Astrocyte (in vitro differentiated cells and primary cell): ENCODE measurements at places on chromosomes 3 and 15.

DNA sequence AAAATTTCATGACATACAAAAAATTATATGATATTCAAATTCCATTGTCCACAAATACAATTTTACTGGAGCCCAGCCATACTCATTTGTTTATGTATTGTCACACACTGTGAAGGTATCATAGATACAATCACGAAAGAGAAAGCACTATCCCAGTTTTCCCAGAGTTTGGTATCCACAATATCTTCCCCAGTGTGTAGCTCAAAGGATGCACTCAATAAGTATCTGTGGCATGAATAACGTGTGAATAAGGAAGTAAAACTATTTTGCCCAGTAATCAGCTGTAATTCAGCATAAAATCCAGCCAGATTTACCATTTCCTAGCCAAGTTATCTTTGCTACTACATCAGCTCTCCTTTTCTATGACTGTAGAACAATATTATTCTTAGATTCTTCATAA, 131.3 kb upstream of the KCNMB2 start:
- no peaks in the 10 kb centered on the region for H3K36me3 ChIP-seq
- no peak overlapping the region for H3K4me3 ChIP-seq
- H3K27ac ChIP-seq: no peak overlapping the region
- no peaks in the 10 kb centered on the region for H3K27me3 ChIP-seq
- H3K4me1 ChIP-seq: no peaks in the 10 kb centered on the region

- H3K27ac ChIP-seq: no peak overlapping the region
- no peaks in the 10 kb centered on the region for H3K27me3 ChIP-seq
- no peak for DNase-seq
Observed at GRCh38 chr3:114659109-114660061, 365.6 kb downstream of the TIGIT start.

DNA sequence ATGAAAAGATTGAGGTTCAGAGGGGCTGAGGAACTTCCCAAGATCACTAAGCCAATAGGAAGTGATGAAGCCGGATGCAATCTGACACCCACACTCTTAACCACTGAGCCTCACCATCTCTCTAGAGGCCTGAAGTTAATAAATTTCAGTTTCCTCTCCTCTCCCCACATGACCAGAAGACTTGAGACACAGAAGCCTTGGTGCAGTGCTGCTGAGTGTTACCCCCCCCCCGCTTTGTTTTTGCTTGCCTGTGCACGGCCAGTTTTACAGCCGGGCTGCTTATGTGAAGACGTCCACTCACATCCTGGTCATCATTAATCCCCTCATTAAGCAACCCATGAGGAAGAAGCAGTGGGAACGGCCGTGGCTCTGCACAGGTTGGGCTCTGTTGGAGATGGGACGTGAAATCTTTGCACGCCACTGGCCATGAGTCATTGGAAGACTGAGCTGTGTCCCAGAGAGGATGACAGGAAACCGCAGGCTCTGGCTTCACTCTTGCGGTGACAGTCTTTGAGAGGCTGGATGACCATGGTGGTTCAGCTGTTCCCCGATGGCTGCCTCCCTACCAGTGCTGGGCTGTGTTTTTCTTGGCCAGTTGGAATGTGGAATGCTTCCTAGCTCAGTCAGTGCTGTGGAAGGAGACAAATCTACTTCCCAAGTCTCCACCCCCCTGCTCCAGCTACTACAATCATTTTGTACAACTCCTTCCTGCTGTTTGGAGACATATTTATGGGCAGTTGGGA, 232.6 kb upstream of the LRTM1 start:
- peak overlapping the region; percentile 99 for H3K27ac ChIP-seq
- no peaks in the 10 kb centered on the region for H3K27me3 ChIP-seq
- H3K4me3 ChIP-seq: peak overlapping the region; percentile 14
- H3K4me1 ChIP-seq: peaks cover 56% of the 10 kb centered on the region
- H3K36me3 ChIP-seq: no peaks in the 10 kb centered on the region

- H3K27ac ChIP-seq: no peak overlapping the region
- H3K4me3 ChIP-seq: no peak overlapping the region
- peaks cover 2% of the 10 kb centered on the region for H3K4me1 ChIP-seq
- DNase-seq: no peak
- H3K27me3 ChIP-seq: peaks cover 10% of the 10 kb centered on the region
- H3K36me3 ChIP-seq: no peaks in the 10 kb centered on the region
Observed at GRCh38 chr15:92494806-92495336, 101.2 kb downstream of the ST8SIA2 start.

- no peak for DNase-seq
- no peak overlapping the region for H3K27ac ChIP-seq
- no peaks in the 10 kb centered on the region for H3K4me1 ChIP-seq
Observed at GRCh38 chr3:134836921-134837320, 41.9 kb downstream of the EPHB1 start.

DNA sequence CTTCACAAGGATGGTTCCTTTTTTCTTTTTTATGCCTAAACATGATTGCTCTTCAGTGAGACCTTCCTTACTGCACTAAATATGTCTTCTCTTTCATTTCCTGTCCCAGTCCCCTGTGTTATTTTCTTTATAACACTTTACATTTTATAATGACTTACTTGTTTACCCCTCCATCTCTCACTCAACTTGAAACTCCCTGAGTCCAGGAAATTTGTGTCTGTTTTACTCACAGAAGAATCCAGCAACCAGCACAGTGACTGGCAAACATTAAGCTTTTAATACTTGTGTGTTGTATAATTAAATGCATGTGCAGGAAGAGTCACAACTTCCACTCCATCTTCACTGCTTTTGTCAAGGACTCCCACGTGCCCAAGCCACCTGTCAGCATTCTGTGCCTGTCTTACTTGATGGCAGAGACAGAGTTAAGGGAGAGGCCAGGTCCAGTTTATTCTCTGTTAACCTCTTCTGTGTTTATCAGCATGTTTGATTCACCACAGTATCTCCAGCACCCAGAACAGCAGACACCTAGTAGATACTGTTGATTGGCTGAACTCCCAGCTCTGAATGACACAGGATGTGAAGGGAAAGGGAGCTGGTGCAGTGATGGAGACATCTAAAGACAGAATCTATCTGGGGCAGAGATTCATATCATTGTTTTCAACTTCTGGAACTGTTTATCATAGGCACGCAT, 42.8 kb downstream of the SSR3 start:
- no peak for DNase-seq
- no peaks in the 10 kb centered on the region for H3K27me3 ChIP-seq
- H3K36me3 ChIP-seq: no peaks in the 10 kb centered on the region

DNA sequence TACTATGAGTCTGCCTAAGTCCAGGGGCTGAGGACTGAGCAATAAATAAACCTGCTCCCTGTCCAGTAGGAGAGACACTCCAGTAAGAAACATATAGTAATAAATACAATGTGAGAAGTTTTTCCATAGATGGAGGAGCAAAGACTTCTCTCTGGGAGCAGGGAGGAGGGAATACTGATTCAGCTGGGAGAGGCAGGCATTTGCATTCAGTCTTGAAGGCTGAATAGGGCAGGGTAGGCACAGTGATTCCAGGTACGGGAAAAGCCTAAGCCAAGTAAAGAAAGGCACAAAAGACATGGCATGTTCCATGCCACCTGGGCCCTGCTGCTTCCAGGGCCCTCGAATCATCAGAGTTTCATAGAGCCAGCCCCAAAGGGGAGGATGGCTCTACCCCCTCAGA, 59.6 kb upstream of the GLCE start:
- no peak overlapping the region for H3K27ac ChIP-seq
- no peak overlapping the region for H3K4me3 ChIP-seq
- H3K27me3 ChIP-seq: peaks cover 34% of the 10 kb centered on the region
- no peaks in the 10 kb centered on the region for H3K36me3 ChIP-seq

DNA sequence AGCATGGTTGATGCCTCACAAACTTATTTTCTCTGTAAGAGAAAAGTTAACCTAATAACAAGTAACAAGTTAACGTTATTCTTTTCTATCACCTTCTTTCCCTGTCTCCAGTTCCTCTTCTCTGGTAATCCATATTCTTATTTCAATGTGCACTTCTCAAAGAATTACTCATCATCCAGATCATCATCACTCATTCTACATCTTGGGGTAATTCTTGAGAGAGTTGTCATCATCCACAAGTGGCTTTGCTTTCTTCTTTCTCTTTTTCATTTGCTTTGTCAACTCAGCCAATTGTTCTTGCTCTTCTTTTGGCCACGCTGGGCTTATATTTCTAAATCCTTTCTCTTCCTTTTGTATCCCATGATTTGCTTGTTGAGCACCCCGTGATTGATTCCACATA, 20.8 kb upstream of the RNF111 start:
- H3K4me3 ChIP-seq: no peak overlapping the region
- H3K27ac ChIP-seq: no peak overlapping the region
- no peaks in the 10 kb centered on the region for H3K27me3 ChIP-seq
- peaks cover 2% of the 10 kb centered on the region for H3K4me1 ChIP-seq

DNA sequence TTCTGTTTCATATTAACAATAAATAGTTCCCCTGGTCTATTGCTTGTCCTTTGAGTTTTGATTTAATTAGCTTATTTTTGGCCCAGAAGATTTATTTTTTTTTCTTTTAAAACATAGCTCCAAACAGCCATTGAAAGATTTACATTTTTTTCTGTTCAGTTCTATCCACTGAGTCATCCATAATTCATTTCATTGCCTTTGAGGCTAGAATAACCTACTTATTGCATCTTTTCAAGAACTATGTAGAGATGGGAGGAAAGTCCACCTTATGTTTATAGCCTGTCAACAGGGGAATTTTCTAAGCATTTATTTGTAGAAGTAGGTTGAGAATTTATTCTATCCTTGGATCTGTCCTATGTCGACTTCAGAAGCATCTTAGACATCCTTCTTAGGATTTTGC, 53.4 kb upstream of the CHD2 start:
- DNase-seq: peak; percentile 36
- H3K27ac ChIP-seq: no peak overlapping the region
- peaks cover 14% of the 10 kb centered on the region for H3K4me1 ChIP-seq
- no peak overlapping the region for H3K4me3 ChIP-seq
- H3K36me3 ChIP-seq: no peaks in the 10 kb centered on the region

DNA sequence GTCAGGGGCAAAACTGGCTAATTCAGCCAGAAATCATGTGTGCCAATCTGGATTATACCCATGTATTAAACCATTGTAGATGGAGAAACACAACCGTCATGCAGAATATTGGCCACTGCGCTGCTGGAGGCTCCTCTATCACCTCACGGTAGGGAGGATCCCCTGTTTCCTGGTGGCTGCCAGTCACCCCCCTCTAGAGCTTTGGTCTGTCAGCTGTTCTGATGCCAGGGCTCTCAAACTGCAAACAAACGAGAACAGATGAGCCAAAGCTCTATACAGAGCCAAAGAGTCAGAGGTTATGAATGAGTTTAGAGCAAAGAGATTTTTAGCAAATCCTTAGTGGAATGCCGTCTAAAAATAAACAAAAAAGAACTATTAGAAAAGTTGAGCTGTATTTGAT, 62.5 kb downstream of the IL20RB start:
- no peaks in the 10 kb centered on the region for H3K27me3 ChIP-seq
- no peak for DNase-seq
- H3K36me3 ChIP-seq: no peaks in the 10 kb centered on the region
- H3K4me3 ChIP-seq: no peak overlapping the region
- no peak overlapping the region for H3K27ac ChIP-seq

DNA sequence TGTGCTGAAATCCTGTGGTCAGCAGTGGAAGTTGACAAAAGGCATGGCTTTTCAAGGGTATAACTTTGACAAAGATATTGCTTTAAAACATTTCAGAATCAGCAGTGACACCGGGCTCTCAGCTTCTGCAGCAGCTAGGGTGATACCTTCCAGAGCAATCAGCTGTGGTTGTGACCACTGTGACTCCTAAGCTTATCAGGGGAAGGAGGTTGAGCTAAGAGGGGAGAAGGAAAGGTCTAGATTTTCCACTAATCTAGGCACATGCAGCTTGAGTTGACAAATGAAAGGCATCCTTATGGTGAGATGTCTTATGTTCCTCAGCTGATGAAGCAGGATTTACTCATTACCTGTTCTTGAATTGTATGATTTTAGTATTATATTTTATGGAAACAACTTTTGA, 16.3 kb upstream of the LRRFIP2 start:
- H3K4me1 ChIP-seq: no peaks in the 10 kb centered on the region
- H3K4me3 ChIP-seq: no peak overlapping the region
- DNase-seq: no peak
- H3K27me3 ChIP-seq: no peaks in the 10 kb centered on the region
- H3K36me3 ChIP-seq: no peaks in the 10 kb centered on the region
- H3K27ac ChIP-seq: no peak overlapping the region

DNA sequence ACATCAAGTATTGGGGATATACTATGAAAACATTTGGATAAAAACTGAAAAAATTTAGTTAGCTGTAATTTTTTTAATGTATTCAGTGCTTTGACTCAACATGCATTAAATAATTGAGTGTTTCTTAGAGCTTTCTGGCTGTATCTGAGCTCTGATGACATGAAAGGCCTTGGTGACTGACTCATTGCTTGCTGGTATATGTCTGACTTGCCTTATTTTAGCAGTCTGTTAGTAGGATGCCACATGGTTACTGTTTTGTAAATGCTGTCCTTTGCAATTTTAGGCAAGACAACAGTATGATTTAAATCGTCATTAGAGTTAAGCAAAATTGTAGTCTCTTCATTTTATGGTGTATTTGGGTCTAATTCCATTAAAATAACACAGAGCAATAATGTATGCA, 199.2 kb downstream of the GHSR start:
- peaks cover 11% of the 10 kb centered on the region for H3K4me1 ChIP-seq
- H3K27me3 ChIP-seq: no peaks in the 10 kb centered on the region
- peak; percentile 58 for DNase-seq
- peaks cover 20% of the 10 kb centered on the region for H3K36me3 ChIP-seq

GRCh38 chr3:115090712-115091111, 56.4 kb downstream of the ZBTB20 start:
- H3K27ac ChIP-seq: no peak overlapping the region
- DNase-seq: no peak
- no peaks in the 10 kb centered on the region for H3K4me1 ChIP-seq
- no peaks in the 10 kb centered on the region for H3K27me3 ChIP-seq
- no peak overlapping the region for H3K4me3 ChIP-seq
- H3K36me3 ChIP-seq: no peaks in the 10 kb centered on the region

DNA sequence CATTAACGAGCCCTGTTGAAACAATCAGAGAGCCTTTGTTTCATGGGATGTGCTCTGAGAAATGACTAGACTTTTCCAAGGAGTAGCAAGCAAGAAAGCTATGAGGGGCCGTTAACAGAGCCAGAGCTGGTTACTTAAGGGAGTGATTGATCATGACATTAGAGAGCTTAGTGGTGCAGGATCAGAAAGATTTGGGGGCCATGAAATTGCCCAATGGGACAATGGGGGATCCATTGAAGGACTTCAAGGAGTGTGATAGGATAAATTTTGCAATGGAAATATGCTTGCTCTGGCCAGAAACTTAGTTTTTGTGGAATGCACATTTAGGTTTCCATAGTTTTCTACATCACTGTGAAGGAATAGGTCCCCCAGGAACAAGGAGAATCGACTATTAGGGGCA, 45.6 kb downstream of the LRRC3B start:
- H3K4me3 ChIP-seq: no peak overlapping the region
- no peak overlapping the region for H3K27ac ChIP-seq
- no peaks in the 10 kb centered on the region for H3K4me1 ChIP-seq
- H3K36me3 ChIP-seq: no peaks in the 10 kb centered on the region
- DNase-seq: no peak

- H3K36me3 ChIP-seq: no peaks in the 10 kb centered on the region
- no peak overlapping the region for H3K27ac ChIP-seq
- peak; percentile 54 for DNase-seq
- H3K4me1 ChIP-seq: no peaks in the 10 kb centered on the region
- peak overlapping the region; percentile 30 for H3K4me3 ChIP-seq
Observed at GRCh38 chr15:42056934-42057798, 36.3 kb upstream of the PLA2G4E start.

GRCh38 chr3:31565288-31565687, 32.6 kb downstream of the STT3B start:
- no peaks in the 10 kb centered on the region for H3K4me1 ChIP-seq
- H3K4me3 ChIP-seq: no peak overlapping the region

- H3K27ac ChIP-seq: no peak overlapping the region
- H3K27me3 ChIP-seq: no peaks in the 10 kb centered on the region
- H3K4me3 ChIP-seq: no peak overlapping the region
Observed at GRCh38 chr3:27079427-27080257, 289.5 kb downstream of the NEK10 start.
